ENCODE measurements at places on chromosomes 6 and 20.

GRCh38 chr6:34462551-34462971, 3.3 kb upstream of the PACSIN1 start:
- DNase-seq, result peak; percentile 35

DNA sequence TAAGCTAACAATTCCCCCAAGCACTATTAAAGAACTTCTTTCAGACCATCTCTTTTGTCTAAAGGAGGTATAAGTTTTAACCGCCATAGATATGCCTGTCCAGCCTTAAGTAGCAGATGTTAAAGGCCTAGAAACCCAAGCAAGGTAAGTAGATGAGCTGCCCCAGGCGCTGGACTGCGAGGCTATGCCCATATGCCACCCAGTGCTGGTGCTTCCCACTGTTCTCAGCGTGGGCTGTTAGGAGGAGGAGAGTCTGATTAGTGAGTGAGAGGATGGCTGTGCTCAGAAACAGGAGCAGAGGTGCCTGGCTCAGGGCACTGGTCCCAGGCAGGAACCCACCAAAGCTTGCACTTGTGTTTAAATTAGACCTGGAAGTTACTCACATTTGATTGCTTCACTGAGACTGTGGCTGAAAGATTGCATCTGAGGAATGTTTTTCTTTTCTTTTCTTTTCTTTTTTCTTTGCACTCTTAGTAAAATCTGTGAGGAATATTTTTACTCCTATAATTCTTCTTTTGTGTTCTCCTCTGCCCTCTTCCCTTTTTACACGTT, 32.2 kb downstream of the PRPH2 start:
- DNase-seq, result no peak

GRCh38 chr20:61886721-61887595, 178.7 kb downstream of the TAF4 start:
- DNase-seq, result peak; percentile 50

DNA sequence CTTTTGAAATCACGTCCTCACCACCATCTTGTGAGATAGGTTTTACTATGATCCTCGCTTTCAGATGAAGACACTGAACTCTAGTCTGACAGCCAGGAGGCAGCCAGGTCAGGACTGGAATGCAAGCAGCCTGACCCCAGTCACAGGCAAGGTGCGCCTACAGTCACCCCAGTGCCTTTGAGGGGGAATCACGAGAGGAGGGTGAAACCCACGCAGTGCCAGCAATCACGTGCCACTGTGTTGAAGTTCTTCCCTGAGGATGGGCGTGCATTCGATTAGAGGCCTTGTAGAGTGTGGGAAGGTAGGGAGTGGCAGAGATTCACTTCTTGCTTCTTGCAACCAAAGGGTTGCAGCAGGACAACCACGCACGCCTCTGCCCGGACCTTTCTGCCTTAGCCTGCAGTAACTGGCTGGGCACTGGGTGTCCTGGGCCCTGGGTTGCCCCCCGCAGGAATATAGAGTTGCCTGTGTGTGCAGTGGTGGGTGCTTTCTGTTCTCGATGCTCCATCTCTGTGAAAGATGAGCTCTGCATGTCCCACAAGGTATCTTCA, 33.7 kb upstream of the IRF4 start:
- no peak for DNase-seq

- peak; percentile 75 for DNase-seq
Observed at GRCh38 chr6:56540232-56541029, 102.3 kb downstream of the DST start.

DNA sequence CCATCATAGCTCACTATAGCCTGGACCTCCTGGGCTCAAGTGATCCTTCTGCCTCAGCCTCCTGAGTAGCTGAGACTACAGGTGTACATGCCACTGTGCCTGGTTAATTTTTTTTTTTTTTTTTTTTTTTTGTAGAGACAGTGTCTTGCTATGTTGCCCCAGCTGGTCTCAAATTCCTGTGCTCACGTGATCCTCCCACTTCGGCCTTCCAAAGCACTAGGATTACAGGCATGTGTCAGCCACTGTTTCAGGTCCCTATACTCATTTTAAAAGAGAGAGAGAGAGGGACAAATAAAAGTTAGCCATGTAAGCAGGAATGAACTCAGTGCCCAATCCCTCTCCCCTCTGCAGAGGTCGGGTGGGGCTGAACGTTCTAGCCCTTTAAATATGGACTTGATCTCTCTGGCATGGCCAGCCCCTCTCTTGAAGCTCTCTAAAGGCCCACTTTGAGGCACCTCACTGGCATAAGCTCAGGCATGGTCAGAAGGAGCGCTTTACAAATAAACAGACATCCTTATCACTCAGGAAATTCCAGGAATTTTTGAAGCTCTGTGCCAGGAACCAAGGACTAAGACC, 9.0 kb upstream of the SERPINB1 start:
- peak; percentile 62 for DNase-seq

- DNase-seq, result no peak
Observed at GRCh38 chr6:31525932-31526591, 2.7 kb upstream of the MCCD1 start.

GRCh38 chr6:140537211-140537610, 1162.8 kb upstream of the CITED2 start:
- DNase-seq, result no peak

DNA sequence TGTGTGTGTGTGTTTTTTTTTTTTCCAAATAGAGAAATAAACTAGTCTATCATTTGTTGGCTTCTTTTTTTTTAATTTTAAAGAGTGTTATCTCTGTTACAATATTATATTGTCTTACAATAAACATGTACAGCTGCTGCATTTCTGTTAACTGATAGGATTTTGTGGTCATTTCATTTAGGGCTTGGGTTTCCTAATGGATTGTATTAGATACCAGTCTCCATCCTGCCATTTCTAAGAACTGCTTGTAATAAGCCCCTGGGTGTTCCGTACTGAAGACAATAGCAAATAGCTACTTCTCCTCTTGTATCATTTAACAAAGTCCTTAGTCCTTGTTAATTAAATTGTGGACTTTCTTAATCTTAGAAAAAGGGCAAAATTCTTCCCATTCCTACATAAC, 45.7 kb downstream of the SOBP start:
- no peak for DNase-seq

- DNase-seq, result no peak
Observed at GRCh38 chr20:21501184-21501583, 12.7 kb downstream of the NKX2-2 start.

DNA sequence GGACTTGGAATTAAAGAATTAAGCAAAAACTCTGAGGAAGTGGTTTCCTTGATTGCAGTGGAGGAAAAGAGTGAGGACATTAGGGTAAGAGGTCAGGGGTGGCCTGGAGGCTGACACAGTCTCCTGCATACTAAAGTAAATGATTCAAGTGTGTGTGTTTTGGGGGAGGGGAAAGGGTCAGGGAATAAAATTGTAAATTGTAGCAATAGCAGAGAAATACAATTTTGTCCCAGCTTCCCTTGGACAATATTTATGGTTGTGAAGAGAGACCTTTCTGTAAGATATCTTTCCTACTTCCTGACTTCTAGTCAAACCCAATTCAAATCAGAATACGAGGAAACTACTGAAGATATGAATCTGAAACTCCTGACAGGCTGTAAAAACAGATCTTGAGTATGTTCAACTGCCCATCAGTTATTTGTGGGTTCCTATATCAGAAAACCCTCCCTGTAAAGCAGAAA, 143.4 kb upstream of the HMGN3 start:
- DNase-seq, result no peak

- DNase-seq, result no peak
Observed at GRCh38 chr6:44831002-44831610, 443.6 kb downstream of the CDC5L start.

- no peak for DNase-seq
Observed at GRCh38 chr6:135210632-135211305, 29.7 kb downstream of the MYB start.

DNA sequence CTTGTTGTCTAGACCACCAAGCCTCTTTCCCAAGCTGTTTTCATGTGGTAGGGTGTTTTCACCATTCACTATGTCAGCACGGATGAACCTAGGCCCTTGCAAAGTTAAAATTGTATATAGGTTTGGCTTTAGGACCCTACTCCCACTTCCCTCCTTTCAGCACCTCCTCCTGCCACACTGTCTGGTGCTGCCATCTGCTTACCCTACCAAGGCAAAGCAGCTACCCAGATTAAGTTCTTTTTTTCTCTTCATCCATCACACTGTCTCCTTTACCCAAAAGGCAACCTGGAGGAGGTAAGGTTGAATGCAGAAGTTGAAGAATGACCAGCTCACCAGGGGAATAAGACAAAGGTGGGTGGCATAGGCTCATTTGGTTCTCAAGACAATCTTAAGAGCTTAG, 184.0 kb downstream of the CDC5L start:
- no peak for DNase-seq

DNA sequence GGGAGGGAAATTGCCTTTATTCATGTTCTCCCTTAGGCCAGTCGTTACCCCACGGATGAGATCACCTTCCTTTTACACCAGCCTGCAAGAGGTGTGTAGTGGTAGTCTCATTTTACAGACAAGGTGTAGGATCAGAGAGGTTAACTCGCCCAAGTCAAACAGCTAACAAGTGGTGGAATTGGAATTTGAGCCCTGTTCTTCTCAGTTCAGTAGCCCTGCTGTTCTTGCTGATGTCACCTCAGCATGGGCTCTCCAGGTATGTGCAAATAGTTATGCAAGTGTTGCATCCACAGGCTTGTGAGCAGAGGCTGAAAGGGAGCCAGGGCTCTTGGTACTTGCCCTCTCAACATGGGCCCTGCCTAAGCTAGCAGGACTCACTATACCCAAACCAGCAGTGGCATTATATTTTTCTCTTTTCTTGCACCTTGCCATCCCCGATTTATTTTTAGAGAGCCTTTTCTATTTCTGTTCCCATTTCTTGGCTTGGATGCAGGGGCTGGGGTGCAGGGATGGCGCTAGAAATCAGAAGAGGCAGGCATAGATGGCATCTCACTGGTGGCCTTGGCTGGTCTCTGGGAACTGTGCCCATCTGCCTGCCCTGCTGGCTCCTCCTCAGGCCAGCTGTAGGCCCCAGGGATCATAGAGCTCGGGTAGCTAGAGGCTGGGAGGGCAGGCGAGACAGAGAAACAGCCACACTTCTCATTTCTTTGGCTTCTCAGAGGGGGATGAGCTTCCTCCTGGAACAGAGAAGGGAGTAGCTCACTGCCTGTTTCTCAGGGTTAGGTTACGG, 18.2 kb downstream of the PPARD start:
- no peak for DNase-seq

DNA sequence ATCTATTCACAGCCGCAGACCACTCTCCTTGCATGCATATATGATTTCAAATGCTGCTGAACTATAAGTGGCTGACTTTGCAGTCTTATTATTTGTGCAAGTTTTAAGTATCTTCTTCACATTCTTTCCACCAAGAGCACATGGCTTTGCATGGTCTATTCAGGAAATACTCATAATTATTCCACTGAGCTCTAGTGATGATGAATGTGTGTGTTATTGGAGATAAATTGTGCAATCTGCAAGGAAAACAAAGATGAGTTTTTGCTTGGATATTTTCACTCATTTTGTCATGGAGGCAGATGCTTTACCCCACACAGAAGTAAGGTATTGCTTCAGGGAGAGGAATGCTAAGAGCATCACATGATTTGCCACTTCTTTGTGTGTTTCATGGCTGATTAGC, 764.6 kb downstream of the TBC1D32 start:
- DNase-seq, result no peak

GRCh38 chr6:138815797-138816528, 20.1 kb downstream of the ECT2L start:
- DNase-seq, result peak; percentile 87

GRCh38 chr6:24666097-24666640, 530 bp downstream of the TDP2 start:
- DNase-seq, result peak; percentile 60

GRCh38 chr6:114158411-114158810, 184.4 kb downstream of the HS3ST5 start:
- DNase-seq, result no peak

GRCh38 chr20:18066421-18067333, 9.0 kb upstream of the OVOL2 start:
- no peak for DNase-seq

GRCh38 chr6:74368746-74369145, 672.7 kb downstream of the CD109 start:
- DNase-seq, result no peak

DNA sequence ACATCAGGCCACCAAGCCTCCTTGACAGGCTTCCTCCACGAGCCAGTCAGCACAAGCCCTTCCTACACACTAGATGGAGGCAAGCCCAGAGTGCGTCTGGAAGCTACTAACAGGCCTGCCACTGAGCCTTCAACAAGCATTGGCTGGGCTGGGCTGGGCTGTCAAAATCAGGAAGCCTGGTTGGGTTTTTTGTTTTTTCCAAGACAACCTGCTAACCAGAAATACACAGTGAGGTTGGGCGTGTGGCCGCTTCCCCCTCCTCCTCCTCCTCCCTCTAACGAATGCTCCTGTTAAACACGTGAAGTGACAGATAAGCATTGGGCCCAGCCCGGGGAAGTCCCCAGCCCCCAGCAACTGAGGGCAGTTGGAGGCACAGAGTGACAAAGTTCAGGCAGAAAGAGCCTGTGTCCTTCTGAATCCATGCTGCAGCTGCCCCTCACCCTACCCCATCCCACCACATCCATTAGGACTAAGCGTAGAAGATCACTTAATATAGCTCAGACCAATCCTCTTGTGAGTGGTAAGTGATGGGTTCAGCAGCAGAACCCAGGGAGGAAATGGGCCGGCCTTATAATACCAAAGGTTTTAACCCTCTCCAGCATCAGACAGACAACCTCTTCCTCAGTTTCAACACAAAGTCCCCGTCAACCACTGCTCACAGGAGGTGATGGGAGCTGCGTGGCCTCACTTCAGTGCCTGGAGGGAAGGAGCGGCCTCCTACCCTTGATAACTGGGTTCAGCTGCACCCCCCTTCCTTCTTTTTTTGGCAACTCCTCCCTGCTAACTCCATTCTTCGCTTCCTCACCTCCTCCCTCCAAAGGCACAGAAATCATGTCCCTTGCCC, 1.1 kb downstream of the NFATC2 start:
- DNase-seq, result peak; percentile 84

- no peak for DNase-seq
Observed at GRCh38 chr20:208942-209566, 18.0 kb upstream of the DEFB129 start.

- DNase-seq, result peak; percentile 3
Observed at GRCh38 chr20:48153523-48153922, 368.2 kb upstream of the SULF2 start.

- DNase-seq, result no peak
Observed at GRCh38 chr6:98824162-98824901, 10.0 kb upstream of the POU3F2 start.

GRCh38 chr20:40925829-40926510, 102.7 kb upstream of the TOP1 start:
- DNase-seq, result no peak

- DNase-seq, result no peak
Observed at GRCh38 chr6:33749401-33749800, 2.7 kb upstream of the IP6K3 start.

GRCh38 chr6:39760226-39760952, 31.8 kb upstream of the DAAM2 start:
- DNase-seq, result no peak

DNA sequence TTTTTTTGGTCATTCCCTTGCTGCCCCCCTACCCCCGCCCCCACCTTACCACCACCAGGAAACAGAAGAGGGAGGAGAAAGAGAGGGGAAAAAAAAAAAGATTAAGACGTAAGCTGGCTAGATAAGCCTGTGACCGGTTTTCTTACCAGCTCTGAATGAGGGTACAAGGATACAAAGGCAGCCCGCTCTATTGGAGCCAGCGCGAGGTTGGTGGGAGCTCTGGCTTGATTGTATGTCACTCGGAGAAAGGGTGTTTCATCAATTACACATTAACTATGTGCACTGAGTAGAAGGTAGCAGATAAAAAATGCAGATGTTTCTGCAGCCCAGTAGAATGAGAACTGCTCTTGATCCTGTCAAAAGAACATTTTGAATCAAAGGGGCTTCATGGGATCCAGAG, 28.6 kb upstream of the OLIG3 start:
- DNase-seq, result no peak
